SK-MEL-5 (cell line): ENCODE measurements at places on chromosomes 3 and 15.

GRCh38 chr3:31521468-31521867, 11.3 kb upstream of the STT3B start:
- DNase-seq = no peak

DNA sequence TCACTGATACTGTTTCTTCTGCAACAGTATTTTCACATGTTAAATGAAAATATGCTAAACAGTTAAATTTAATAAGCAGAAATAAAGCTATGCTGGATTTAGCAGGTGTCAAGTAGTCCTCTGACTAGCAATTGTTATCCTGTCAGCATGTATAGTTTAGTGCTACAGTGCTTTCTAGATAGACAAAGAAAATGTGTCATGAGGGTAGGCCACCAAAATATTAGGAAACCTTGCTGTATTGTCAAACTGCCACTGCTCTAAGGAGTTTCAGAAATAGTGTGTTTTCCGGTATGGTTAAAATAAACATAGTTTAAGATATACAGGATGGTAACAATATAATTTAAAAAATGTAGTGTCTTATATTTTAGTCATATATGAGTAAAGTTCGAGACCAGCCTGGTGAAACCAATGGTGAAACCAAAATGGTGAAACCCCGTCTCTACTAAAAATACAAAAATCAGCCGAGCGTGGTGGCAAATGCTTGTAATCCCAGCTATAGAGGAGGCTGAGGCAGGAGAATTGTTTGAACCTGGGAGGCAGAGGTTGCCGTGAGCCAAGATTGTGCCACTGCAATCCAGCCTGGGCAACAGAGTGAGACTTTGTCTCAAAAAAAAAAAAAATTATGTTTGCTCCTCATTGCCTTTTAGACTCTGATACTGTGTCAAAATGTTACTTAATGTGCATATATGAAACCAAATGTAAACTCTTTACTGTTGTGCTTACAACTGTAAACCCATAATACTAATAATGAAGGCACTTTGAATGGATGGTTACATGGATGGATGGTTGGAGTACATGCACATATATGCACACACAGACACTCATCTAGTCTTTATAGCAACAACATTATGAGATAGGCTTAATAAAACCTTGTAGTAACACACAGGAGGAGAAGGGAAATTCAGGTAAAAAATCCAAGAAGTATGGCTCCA, 204.8 kb downstream of the RSRC1 start:
- no peak for DNase-seq

GRCh38 chr3:149934524-149934923, 36.2 kb downstream of the PFN2 start:
- no peak for DNase-seq

DNA sequence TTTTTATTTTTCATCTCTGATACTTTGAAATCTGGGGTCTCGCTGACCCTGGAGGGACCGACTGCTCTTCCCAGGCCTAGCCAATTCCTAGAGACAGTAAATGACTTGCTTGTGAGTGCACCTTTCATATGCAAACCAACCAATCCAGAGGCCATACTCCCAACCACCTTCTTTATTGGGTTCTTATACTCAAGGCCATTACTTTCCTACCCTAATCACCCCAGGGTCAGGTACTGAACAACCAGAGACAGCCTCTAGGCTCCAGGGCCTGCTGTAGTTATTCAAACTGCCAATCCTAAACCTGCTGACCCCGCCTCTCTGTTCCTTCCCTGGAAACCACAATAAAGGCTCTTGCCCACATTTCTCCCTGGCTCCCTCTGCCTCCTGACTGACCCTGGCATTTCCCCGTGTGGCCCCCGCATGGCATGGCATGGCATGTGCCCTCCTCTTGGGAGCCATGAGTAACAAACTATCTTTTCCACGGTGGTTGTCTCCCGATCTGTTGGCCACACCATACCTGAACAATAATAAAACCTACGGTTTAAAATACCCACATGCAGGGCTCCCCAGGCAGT, 42.9 kb downstream of the ADCY5 start:
- DNase-seq = no peak

- DNase-seq = no peak
Observed at GRCh38 chr15:39959411-39959810, 25.5 kb downstream of the EIF2AK4 start.

- no peak for DNase-seq
Observed at GRCh38 chr3:141093971-141094684, 43.0 kb downstream of the SPSB4 start.

GRCh38 chr3:87367736-87368135, 91.4 kb upstream of the POU1F1 start:
- DNase-seq = no peak

DNA sequence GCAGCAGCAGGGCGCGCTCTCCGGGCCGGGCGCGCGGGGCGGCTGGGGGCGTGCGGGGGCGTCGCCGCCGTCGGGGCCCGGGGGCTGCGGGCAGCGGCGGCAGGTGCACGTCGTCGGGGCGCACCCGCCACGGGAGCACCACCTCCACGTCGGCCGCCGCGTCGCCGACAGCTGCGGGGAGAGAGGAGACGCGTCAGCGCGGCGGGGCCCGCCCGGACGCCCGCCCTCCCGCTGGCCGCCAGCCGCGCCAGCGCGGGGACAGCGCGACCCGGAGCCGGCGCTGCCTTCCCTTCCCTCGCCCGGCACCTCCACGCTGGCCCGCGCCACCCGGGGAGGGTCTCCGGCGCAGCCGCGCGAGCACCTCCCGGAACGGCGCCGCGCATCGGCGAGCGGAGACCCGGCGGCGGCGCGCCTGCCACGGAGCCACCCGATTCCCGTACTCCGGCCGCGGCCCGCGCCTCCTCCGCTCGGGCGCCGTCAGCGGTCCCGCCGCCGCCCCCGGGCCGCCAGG, 481 bp downstream of the ADAMTS17 start:
- DNase-seq = no peak

- no peak for DNase-seq
Observed at GRCh38 chr15:29018120-29018805, 132.5 kb downstream of the APBA2 start.

DNA sequence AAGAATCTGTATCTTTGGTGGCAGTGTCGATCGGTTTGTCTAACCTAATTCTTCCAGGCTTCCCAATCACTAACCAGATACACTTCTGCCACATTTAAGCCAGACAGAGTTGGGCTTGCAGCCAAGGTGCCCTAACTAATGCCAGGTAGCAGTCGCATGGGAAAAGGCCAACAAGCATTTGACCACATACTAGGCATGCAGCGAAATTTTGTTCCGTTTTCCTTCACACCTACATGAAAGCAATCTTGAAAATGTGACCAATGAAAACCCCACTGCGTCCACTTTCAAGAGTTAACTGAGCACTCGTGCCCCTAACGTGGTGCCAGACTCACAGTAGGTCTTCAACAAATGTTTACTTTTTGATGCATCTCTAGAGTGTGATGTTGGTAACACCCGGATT, 192.2 kb upstream of the TPM1 start:
- no peak for DNase-seq

- DNase-seq = peak; percentile 98
Observed at GRCh38 chr3:15797642-15798303, at the start of gene ANKRD28. Gene ANKRD28 (minus strand): TSS chr3:15797979. CDS start chr3:15796521, 1,458 bp downstream.

DNA sequence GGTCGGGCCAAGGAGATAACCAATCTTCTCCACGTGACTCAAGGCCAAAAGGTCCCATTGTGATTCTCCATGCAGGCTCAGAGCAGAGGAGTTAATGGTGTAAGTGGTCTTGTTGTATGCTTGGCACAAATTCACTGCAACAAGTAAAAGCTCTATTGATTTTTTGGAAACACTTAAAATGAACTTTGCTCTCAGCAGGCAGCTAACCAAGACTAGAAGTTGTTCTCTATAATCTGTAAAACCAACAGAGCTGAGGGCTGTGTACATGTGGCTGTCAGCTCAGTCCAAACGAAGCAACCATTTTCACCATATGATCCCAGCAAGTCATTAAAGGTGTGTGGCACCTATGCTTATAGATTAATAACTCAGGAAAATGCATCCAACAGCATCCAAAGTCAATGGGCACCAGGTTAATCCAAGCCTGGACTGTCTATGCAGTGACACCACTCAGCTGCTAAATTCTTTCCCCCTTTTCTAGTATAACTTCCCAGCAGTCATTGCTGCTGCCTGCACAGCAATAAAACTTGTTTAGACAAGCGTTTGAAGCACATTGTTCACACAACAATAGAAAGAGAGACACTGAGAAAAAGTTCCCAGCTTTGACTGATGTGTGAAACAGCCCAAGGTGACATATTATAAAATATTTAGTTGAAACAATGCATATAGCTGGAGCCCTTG, 603.8 kb upstream of the ADAMTS9 start:
- DNase-seq = no peak

DNA sequence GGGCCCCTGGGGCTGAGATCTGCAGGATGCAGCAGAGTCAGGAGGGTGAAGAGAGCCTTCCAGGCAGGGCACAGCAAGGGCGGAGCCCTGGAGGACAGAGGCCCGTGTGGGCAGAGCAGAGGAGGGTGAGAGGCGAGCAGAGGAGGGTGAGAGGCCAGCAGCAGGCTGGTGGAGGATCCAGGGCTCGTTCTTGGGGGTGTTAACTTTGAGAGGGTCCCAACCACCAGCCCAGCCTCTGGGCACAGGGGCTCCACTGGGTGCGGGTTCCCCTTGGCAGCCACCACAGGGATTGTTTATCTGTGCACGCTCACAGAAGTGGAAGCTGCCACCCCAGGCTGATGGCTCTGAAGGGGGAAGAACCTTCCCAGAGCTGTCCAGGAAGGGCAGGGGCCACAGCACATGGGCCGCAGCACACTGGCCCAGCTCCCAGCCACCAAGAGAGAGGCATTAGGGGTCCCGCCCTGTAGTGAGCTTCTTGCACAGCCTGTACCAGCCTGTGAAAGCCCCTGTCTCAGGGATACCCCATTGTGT, 9.3 kb upstream of the PLXND1 start:
- no peak for DNase-seq

DNA sequence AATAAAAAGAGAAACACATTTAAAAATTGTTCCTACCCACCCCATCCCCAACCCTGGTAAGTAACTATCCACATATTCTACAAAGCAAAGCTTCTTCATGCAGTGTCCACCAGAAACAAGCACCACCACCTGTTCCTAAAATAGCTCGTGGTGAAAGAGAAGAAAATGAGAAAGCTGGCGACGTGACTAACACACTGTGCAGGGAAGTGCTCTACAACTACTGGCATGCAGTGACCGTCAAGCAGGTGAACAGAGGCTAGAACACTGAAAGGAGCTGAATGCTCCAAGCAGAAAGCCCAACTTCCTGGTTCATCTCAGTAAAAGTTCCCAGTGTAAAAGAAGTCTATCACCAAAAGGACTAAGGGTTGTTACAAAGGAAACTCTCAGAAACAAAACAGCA, 80.7 kb downstream of the NR2E3 start:
- DNase-seq = no peak

DNA sequence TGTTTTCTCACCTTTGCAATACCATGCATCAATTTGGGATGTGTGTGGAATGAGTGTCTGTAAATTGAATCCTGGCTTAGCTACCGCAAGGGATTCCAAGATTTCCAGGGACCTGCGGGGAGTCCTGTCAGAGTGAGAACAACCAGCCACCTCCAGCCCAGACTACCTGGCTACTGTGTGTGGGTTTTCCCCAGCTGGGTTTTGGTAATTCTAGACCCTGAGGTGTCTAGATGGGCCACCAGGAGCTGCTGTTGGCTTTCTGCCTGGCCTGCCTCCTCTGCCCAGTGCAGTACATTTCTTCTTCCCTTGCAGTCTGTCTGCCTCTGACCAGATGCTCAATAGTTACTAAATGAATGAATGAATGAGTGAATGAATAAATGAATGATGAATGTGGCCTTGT, 32.5 kb upstream of the CORO2B start:
- DNase-seq = no peak

- no peak for DNase-seq
Observed at GRCh38 chr3:145911016-145911415, 250.0 kb downstream of the PLOD2 start.

DNA sequence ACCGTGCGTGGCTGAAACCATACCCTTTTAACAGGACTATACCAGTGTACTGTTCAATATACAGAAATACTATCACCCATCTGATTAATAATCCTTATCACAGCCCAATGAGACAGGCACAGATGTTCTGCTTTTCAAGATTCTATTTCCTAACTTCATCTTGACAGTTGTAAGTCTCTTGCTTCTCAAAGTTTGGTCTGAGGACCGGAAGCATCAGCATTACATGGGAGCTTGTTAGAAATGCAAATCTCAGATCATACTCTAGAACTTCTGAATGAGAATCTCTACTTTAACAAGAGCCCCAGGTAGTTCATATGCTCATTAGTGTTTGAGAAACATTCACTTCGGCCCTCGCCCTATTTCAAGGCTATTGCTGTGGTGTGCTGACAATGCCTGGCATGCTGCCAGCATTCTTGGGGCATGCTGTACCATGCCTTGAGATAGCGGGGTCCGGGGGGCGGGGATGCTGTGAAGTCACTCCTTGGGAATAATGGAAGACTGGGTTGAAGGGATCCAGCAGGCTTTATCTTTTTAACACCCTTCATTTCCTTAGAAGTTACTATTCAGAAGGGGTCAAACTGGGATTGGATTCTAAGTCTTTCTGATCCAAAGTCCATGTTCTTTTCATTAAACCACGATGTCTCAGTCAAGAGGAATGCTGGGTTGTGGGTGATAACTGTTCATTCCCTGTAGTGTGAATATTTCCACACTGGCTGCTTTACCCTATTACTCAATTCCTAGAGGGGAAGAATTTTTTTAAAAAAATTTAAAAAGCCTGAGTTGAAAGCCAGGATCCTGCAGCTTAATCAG, 194.7 kb downstream of the LPP start:
- DNase-seq = no peak

DNA sequence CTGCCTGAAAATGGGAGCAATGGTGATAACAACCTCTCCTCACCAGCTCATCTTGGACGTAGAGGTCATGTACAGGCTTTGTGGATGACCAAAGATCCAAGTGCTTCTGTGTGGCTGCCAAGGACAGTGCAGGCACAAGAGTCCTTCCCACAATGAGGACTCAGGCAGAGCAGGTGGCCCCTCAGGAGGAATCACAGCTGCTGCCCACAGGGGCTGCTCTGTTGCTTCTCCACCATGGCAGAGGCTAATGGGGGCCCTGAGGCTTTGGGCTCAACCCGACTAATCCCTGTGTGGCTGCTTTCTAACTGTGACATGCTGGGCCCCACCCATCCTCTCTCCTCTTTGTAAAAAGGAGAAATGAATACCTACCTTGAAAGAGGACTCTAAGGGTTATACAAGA, 58.1 kb upstream of the MRPS22 start:
- no peak for DNase-seq

DNA sequence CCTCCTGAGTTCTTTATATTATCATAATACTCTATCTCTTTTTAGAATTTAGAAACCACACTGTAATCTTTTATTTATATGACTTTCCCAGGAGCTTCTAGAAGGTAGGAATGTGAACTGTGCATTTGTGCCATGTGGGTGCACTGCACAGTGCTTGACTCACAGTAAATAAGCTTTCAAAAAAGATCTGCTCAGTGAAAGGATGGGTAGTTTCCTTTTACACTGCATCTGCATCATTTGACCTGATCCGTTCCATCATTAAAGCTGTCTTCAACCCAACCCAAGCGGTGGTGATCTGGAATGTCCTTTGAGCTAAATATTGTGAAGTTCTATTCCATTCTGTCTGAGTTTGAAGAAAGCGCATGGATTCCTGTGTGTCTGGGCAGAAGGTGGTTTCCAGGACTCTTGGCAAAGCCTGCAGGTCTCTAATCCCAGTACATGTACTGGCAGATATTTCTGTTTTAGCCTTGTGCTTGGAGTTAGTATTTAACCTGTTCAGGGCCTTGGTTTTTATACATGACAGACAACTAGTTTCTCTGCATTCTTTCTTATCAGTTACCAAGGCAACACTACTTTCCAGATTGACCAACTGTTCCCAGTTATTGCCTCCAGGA, 96.7 kb downstream of the DHX30 start:
- no peak for DNase-seq

- DNase-seq = peak; percentile 79
Observed at GRCh38 chr3:43855674-43856299, 165.0 kb downstream of the ABHD5 start.

- DNase-seq = no peak
Observed at GRCh38 chr3:178777718-178778411, 241.6 kb downstream of the KCNMB2 start.
